Activated CD8-positive, alpha-beta memory T cell treated with anti-CD3 and anti-CD28 coated beads, Interleukin-2, amount 10 ng/mL, durations not matched to agents 7 days and 5 days (primary cell): ENCODE measurements at places on chromosomes 6 and 20.

- no peak for DNase-seq
Measured at GRCh38 chr6:151689499-151690201, 117.8 kb upstream of the ESR1 start.

DNA sequence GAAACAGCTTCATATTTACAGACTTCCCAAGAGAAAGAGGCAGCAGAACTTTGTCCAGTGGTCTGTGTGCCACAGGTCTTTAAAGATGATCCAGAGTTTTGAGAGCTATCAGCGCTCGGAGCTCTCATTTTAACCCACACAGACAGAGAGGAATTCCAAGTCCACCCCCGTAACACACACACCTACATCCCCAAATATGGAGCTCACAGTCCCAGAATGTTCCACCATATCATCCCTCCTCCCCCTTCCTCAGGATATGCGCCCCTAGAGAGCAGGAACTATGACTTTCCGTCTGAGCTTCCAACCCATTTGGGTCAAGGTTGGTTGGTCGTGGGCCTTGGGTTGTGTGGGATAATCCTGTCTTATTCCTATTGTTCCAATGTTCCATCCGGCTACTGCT is at the start of gene DEFB128:
DEFB128 (minus strand) TSS at position 101 of the 400 bp plus-strand sequence; CDS start at position 13, 88 bp downstream.
- DNase-seq = no peak

DNA sequence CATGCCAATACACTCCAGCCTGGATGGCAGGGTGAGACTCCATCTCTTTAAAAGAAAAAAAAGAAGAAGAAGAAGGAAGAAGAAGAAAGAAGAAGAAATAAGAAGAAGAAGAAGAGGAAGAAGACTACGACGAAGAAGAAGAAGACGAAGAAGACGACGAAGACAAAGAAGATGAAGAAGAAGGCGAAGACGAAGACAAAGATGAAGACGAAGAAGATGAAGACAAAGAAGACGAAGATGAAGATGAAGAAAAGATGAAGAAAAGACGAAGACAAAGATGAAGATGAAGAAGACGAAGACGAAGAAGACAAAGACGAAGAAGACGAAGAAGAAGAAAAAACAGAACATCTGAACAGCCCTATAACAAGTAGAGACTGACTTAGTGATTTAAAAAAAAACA is 33.0 kb downstream of the TRPC4AP start:
- no peak for DNase-seq

DNA sequence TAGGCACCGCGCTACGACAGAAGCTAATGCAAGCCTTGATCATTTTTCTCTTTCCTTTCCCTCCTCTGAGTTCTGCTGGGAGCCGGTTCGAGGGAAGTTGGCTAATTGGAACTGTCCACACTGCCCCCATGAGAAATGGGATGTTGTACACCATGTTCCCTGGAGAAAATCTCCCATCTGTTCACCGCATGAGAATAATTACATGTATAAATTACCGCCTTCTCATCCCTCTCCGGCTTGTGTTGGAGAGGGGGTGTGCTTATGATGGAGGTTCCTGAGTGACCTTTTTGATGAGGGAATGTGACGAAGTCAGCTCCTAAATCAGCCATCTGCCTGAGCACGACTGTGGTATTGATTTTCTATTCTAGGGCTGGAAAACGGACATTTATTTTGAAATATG is 320.2 kb upstream of the SULF2 start:
- DNase-seq = no peak

DNA sequence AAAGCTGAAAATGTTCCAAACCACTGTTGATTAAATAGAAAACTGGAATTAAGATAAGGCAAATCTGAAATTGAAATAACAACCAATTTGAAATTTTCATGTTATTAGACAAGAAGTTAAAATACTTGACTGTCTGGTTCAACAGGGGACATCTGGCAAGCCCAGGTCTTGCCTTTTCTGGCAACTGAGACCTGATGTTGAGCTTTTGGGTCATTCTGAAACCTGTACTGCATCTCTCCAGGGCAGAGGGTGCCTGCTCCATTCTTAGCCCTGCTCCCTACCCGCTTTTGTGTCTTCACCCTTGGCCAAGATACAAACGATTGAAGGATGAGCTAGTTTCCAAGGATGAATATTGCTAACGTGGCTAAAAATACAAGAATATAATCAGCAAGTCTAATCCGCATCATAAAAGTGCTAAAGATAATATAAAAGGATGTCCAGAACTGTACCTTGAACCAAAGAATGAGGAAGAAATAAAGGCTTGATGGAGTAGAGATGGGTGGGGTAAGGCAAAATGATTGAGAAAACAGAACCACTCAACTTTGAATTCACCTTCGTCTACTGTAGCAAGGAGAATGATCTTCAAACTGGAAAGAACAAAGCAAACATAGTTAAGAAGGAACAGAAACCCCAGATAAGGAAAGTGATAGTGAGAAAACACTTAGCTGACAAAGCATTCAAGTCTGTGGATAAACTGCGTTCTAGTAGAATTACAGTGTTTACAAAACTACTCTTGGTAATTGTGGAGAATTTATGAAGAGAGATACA is 109.8 kb upstream of the MAN1A1 start:
- no peak for DNase-seq

GRCh38 chr20:3071610-3072529 is at the start of gene OXT:
Gene OXT (plus strand): TSS chr20:3071620. CDS start chr20:3071656, 36 bp downstream.
- peak; percentile 72 for DNase-seq

DNA sequence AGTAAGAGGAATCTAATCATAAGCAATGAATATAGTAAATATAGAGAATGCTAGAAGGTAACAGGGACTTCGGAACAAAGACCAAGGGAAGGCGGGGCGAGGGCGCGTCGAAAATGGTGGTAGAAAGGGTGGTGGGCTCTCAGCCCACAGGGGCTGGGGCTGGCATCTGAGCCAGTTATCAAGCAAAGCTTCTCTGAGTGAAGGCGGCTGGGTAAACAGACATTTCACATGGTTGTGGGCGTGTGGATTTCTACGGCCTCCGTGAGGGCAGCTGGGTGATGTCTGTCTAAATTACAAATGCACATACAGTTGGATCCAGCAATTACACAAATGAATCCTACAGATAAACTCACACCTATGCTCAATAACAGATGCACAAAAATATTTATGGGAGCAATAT is 56.6 kb downstream of the TOX2 start:
- DNase-seq = no peak

DNA sequence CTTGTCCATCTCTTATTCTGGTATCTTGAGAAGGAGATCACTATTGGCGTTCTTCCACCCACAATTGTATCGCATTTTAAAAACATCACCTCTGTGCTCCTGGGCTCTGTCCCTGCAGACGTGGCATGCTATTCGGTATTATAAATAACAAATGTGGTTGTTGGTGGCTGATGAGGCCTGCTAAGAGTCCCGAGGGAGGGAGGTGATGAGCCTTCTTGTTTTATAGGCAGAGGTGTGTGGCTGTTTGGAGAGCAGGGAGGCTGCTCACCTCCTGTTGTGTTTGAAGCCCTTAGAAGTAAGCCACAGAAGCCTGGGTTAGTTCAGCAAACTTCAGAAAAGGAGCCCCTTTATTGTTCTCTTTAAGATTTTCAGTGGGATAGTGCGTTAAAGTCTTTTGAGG is 15.6 kb downstream of the MANBAL start:
- no peak for DNase-seq

DNA sequence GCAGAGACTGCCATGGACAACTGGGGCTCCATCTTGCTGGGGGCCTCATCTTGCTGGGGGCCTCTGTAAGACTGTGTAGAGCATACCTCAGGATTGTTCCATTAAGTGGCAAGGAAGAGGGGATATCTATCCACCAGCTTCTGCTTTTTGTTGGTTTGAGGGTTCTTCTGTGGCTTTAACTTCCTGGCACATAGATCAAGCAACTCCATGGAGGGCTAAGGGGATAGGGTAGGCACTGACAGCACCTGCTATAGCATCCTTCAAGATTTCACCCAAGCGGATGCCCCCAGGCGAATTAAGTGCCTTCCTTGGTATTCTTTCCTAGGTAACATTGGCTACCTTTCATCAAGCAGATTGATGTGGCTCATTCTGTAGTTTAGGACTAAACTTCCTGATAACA is 3.8 kb upstream of the LRRN4 start:
- DNase-seq = no peak

- no peak for DNase-seq
Measured at GRCh38 chr6:14305624-14306023, 188.1 kb downstream of the CD83 start.

DNA sequence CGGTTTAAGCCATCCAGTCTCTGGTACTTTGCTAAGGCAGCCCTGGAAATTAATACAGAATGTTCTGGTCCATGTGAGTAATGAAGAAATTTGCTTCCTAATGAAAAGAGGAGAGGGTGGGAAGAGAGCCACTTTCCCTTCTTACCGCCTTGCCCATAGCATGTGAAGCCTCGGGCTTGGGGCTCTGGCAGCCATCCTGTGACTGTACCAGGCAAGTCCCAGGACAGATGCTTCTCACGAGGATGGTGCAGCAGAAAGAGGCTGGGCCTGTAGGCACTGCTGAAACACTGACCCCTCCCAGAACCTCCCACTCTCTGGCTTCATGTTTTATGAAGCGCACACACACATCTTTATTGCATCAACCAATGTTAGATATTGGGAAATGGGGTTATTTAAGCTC is 74.8 kb downstream of the IYD start:
- DNase-seq = no peak

- DNase-seq = no peak
Measured at GRCh38 chr20:48459722-48460395, 367.9 kb downstream of the PREX1 start.

- no peak for DNase-seq
Measured at GRCh38 chr20:3382836-3383235, 24.6 kb downstream of the DNAAF9 start.

GRCh38 chr6:7048894-7049293 is 58.9 kb upstream of the RREB1 start:
- no peak for DNase-seq

GRCh38 chr20:25203089-25203488 is 7.6 kb downstream of the ENTPD6 start:
- DNase-seq = peak; percentile 4

GRCh38 chr6:14544666-14545065 is 427.1 kb downstream of the CD83 start:
- DNase-seq = no peak

DNA sequence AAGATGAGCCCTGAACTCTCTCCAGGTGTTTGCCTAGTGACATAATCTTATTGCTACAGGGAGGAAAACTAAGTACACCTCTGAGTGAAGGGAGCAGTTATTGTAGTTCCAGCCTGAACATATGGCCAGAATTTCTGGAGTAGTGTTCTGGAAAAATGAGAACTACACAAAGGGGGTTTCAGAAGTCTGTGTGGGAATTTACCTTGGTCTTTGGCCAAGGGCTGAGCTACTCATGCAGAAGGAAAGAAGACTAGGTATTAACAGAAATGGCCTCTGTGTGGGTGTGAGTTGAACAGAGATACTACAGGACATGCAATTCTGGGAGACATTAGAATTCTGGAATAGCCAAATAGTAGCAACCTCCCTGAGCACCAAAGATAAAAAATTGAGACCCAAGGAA is 1009.7 kb upstream of the GJE1 start:
- DNase-seq = no peak

GRCh38 chr6:163947276-163947675 is 532.8 kb downstream of the QKI start:
- no peak for DNase-seq

DNA sequence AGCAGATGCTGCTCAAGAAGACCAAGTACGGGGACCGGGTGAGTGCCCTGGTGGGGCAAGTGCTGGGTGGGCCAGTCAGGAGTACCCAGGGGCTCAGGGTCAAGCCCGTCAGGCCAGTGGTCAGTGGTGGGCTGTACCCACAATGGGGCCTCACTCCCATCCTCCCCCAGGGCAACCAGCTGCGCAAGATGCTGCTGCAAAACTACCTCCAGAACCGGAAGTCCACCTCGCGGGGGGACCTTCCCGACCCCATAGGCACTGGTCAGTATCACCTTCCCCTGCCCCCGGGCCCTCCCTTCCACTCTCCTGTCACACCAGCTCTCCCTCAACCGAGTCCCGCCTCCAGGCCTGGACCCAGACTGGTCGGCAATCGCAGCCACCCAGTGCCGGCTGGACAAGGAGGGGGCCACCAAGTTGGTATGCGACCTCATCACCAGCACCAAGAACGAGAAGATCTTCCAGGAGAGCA is 27.0 kb downstream of the UQCC2 start:
- no peak for DNase-seq

GRCh38 chr6:12459945-12460661 is 169.9 kb downstream of the EDN1 start:
- DNase-seq = no peak

DNA sequence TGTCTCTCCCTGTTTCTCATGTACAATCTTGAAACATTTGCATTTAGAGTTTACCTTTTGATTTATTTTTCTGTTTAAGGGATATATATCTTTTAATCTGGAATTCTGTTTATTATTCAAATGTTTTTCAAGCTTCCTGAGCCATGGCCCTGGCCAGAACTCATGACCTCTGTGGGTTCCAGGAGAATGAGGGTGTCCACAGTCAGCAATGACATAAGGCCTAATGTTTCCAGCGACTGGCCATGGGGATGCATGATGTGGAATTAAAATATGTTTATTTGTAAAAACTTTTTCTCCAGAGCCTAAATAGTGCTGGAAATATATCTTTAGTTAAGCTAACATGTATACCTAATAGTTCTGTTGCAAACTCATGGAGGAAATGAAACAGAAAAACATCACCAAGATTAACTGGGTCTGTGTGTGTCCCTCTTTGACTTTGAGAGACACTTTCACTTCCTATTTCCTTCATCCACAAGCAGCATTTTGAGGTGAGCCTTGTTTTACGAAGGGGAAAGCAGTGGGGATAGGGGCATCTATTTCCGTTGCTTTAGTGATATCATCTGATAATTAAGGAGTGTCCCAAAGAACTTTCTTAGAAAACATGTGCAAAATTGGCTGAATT is 87.6 kb downstream of the SMOC2 start:
- DNase-seq = no peak

GRCh38 chr6:52162940-52163908 is 23.0 kb upstream of the IL17A start:
- DNase-seq = no peak
